Stimulated activated CD4-positive, alpha-beta T cell treated with anti-CD3 and anti-CD28 coated beads, Interleukin-1b, Interleukin-23, amount 100 ng/mL, for 1 hour (primary cell): ENCODE measurements at places on chromosomes 1 and 21.

- no peak for DNase-seq
Measured at GRCh38 chr1:38031513-38031866, 15.1 kb downstream of the POU3F1 start.

DNA sequence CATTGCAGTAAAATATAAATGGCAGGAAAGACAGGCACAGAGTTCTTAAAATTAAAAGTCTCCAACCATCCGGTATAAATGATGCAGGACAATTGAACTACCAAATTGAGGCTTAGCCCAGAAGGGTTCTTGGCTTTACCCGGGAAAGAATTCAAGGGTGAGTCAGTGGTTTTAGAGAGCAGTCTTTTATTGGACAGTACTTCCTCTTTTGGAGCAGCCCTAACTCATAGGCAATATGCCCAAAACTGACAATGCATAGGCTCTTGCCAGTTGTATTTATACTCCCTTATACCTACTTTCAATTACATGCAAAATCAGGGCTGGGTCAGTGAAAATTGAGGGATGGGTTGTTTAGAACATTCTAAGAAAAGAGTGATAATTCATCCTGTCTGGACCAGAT is 1628.9 kb upstream of the PRMT6 start:
- DNase-seq: no peak

GRCh38 chr1:221631556-221631955 is 110.3 kb downstream of the DUSP10 start:
- DNase-seq: no peak

GRCh38 chr1:166738873-166739272 is 100.4 kb upstream of the POGK start:
- no peak for DNase-seq

GRCh38 chr21:45998276-45998701 is 16.7 kb downstream of the COL6A1 start:
- DNase-seq: no peak
